Cerebellum (tissue), 4 donors: ENCODE measurements at places on chromosomes 4 and X. TPM values are rescaled to one million over a fixed set of nuclear protein-coding genes. Genes with fewer than 3 reads are reported as not detected.

Gene TCEAL7
- 48.6 TPM for total RNA-seq

Gene BBS7
- total RNA-seq, result 44.0 TPM

Gene BGN
- 7.9 TPM for total RNA-seq

Gene TRPC5OS
- total RNA-seq, result not detected

Gene MAP3K15
- total RNA-seq, result 0.82 TPM

Gene CCDC160
- total RNA-seq, result 2.7 TPM

Gene SPANXC
- not detected for total RNA-seq

Gene CDKL2
- 34.6 TPM for total RNA-seq

Gene GLOD5
- total RNA-seq, result not detected

Gene EFNB1
- 18.2 TPM for total RNA-seq

Gene ZCCHC18
- total RNA-seq, result 18.1 TPM

Gene MXRA5
- total RNA-seq, result 6.7 TPM
